ENCODE measurements at places on chromosomes 1 and 21.

GRCh38 chr1:93625582-93626327 is 55.9 kb downstream of the BCAR3 start:
- peak; percentile 55 for DNase-seq

- DNase-seq, result no peak
Observed at GRCh38 chr1:23763041-23763577, 15.1 kb upstream of the PITHD1 start.

- DNase-seq, result no peak
Observed at GRCh38 chr1:238196516-238196915, 305.8 kb upstream of the ZP4 start.

GRCh38 chr1:233327651-233328141 is at the start of gene MAP3K21:
Gene MAP3K21 (plus strand): TSS chr1:233327724. CDS start chr1:233328029, 305 bp downstream.
- no peak for DNase-seq

GRCh38 chr1:211237579-211237978 is 21.6 kb upstream of the RCOR3 start:
- DNase-seq, result no peak

GRCh38 chr1:107110326-107110725 is 30.5 kb upstream of the NTNG1 start:
- DNase-seq, result no peak

GRCh38 chr1:162040657-162041056 is 17.0 kb upstream of the OLFML2B start:
- no peak for DNase-seq

DNA sequence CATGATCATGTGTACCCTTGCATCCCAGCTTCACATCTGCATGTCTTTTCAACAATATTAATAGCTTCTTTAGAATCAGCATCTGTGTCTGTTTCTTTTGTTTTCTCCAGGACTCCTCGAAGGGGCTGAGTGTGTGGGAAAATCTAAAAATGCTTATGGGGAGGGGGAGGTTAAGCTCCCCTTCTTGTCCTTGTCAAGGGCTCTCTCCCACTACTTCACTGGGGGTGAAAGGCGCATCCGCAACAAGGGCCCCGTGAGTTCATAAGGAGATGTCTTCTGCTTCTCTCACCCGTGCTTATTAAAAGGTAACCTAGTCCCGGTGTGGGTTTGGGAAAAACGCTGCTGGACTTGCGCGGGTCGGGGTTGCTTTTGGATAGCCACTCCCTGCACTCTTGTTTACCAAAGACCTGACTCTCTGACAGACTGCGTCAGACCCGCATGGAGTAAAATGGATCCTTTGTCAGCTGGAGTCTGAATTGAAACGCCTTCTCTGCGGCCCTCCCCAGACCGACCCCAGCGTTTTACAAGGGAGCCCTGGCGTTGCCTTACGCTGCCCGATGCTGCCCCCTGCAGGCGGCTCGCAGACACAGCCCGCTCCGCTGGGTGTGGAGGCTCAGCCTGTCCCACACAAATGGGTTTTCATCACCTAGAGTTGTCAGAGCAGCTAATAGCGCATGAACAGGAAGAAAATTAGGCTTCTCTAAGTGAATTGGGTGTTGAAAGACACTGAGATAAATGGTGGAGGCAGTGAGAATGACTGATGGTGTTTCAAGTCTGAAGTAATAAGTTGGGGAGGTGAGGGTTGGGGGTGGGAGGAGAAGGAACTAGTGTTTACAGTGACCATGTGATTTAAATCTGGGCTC is 53.8 kb downstream of the IER5 start:
- peak; percentile 87 for DNase-seq

DNA sequence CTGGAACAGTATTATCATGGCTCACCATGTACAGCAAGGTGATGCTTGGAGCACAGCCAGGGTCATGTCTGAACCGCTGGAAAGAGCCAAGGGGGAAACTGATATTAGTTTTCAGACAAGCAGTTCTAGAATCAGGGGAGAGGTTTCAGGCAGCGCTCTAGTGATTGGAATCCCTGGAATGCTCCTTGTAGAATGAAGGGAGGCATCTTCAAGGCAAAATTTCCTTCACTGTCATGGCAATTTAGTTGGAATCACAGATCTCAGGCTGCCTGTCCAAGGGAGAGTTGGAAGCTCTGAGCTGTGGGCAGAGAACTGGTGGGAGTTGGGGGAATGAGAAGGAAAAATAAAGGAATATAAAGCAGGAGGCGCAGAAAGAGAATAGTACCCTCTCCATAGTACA is 737.1 kb downstream of the PTPRU start:
- no peak for DNase-seq

- DNase-seq, result no peak
Observed at GRCh38 chr1:27147842-27148518, 6.9 kb downstream of the SLC9A1 start.

DNA sequence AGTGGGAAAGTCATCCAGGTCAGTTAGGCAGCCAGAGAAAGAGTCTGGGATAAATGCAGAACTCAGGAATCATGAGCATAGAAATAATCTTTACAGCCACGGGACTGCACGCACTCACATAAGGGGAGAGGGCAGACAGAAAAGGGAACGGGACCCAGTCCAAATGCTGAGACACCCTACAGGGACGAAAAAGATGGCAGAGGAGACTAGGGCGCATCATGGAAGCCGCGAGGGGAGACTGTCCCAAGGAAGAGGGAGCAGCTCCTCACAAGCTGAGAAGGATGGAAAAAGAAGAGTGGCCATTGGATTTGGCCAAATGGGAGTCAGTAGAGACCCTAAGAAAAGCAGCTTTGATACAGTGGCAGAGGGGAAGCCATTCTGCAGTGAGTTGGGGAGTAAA is 102.9 kb upstream of the TLR5 start:
- no peak for DNase-seq

DNA sequence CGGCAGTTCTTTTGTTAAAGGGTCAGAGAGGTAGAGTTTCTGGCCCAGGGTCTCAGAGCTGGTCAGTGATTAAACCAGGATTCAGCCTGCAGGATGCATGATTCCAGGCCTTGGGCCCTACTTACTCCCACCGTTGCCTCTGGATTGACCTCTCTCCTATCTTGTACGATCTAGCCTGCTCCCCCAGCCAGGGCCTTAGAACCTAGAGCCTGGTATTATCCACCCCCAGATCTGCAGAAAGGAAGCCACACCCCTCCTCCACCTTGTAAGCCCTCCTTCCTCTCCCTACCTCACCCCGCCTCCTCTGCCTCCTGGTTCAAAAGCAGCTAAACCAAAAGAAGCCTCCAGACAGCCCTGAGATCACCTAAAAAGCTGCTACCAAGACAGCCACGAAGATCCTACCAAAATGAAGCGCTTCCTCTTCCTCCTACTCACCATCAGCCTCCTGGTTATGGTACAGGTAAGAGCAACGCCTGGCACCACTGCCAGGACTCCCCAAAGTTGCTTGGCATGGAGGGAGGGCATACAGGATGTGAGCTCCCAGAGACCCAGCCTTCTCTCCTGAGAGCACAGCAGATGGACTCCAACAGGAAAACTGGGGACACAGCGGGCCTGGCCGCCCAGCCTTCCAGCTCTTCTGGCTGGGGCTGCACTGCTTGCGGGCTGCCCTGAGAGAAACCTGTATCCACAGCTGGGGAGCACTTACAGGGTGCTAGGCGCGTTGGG is at the start of gene CD52:
Gene CD52, plus strand, starts transcription at position 347 of the 726 bp plus-strand sequence. Its CDS starts 60 bp downstream, at position 407.
- DNase-seq, result no peak

- no peak for DNase-seq
Observed at GRCh38 chr1:35278886-35279554, 10.5 kb downstream of the ZMYM4 start.

DNA sequence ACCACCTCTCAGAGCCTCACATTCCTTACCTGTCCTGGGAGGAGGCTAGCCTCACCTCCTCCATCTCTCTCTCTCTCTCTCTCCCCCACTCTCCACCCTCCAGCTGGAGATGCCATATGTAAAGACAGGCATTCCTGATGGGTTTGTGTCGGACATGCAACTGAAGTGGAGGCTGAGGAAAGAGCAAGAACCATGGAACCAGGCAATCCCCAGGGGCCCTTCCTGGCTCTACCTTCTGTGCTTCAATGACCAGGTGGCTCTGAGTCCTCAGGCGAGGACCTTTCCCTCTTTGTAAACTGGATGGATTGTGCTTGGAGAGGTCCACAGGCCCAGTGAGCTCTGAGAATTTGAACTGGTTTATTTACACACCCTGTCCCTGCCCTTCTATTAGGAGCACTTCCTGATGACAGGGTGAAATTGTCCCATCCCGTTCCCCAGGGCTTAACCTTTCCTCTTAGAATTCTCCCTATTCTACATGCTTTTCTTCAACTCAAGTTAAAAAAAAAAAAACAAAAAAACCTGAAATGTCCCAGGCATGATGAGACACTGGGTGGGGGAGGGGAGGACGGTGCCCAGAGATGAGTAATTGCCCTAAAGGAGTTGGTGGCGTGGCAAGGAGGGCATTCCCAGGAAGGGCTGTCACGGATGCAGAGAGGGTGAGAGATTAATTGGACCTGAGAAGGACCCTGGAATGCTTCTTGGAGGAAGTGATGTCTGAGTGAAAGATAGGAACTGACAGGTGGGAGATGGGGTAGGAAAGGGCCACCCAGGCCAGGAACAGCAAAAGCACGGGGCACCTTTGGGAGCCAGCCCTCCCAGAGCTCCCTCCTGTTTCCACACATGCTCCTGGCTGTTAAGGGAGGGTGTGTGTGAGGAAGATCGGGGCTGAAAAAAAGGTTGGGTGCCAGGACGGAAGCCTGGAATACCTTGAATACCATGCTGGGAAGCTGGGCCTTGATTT is 50.2 kb upstream of the WASF2 start:
- DNase-seq, result no peak

- no peak for DNase-seq
Observed at GRCh38 chr1:164689672-164690511, 130.9 kb downstream of the PBX1 start.

GRCh38 chr1:181803421-181803820 is 258.1 kb downstream of the ZNF648 start:
- no peak for DNase-seq

- DNase-seq, result no peak
Observed at GRCh38 chr1:228901936-228902681, 166.8 kb downstream of the RHOU start.
